ENCODE measurements at places on chromosomes 7 and 10. TPM values are rescaled to one million over a fixed set of nuclear protein-coding genes. Genes with fewer than 3 reads are reported as not detected.

Gene PMPCB
- 69.3 TPM for total RNA-seq

Gene CAMK2B
- total RNA-seq, result 0.12 TPM

Gene GOT1
- 38.4 TPM for total RNA-seq

Gene PIK3CG
- not detected for total RNA-seq

Gene AZGP1
- not detected for total RNA-seq

Gene CYP26C1
- not detected for total RNA-seq

Gene SH2D4B
- total RNA-seq, result not detected

Gene EPHA1
- 0.07 TPM for total RNA-seq

Gene SUGCT
- 0.58 TPM for total RNA-seq

Gene ECHDC3
- 10.9 TPM for total RNA-seq

Gene NOS3
- total RNA-seq, result 0.51 TPM

Gene EGR2
- total RNA-seq, result 0.21 TPM

Gene HOXA11
- 0.68 TPM for total RNA-seq

Gene NPM3
- total RNA-seq, result 119 TPM

Gene INA
- total RNA-seq, result 20.0 TPM

Gene CHST15
- total RNA-seq, result 7.6 TPM

Gene PILRA
- total RNA-seq, result 5.2 TPM

Gene IL6
- total RNA-seq, result 0.90 TPM

Gene FFAR4
- 0.08 TPM for total RNA-seq

Gene LHFPL3
- not detected for total RNA-seq

Gene ITIH2
- total RNA-seq, result 0.38 TPM

Gene ASAH2B
- 4.3 TPM for total RNA-seq

Gene NUDCD3
- total RNA-seq, result 58.9 TPM

Gene GTPBP4
- 97.8 TPM for total RNA-seq

Gene HABP2
- total RNA-seq, result 0.18 TPM

Measured in A549 treated with Hydrocortisone at 1 μM for 4 hours (cell line).